Dermis microvascular lymphatic vessel endothelial cell (primary cell): ENCODE measurements at places on chromosomes 7 and 10. TPM values are rescaled to one million over a fixed set of nuclear protein-coding genes. Genes with fewer than 3 reads are reported as not detected.

TRIM73 gene
- 0.90 and 1.0 TPM in 2 replicates for total RNA-seq

DMBT1 gene
- not detected in 2 replicates for total RNA-seq

SEMA3E gene
- total RNA-seq, result 0.26 and 2.0 TPM in 2 replicates

TWIST1 gene
- total RNA-seq, result not detected in 2 replicates

HEPACAM2 gene
- total RNA-seq, result under 0.01 TPM in 1 of 2 replicates, not detected in the other
